Left lung (tissue), 14 donors: ENCODE measurements at places on chromosomes 7 and 10. TPM values are rescaled to one million over a fixed set of nuclear protein-coding genes. Genes with fewer than 3 reads are reported as not detected.
A peak's percentile ranks its signal among the peaks of the same experiment; 100 is the strongest.

GRCh38 chr7:17696422-17696821, 243.9 kb downstream of the SNX13 start:
- DNase-seq = no peak
- H3K27me3 ChIP-seq = no peaks in the 10 kb centered on the region
- no peaks in the 10 kb centered on the region for H3K4me1 ChIP-seq

DNA sequence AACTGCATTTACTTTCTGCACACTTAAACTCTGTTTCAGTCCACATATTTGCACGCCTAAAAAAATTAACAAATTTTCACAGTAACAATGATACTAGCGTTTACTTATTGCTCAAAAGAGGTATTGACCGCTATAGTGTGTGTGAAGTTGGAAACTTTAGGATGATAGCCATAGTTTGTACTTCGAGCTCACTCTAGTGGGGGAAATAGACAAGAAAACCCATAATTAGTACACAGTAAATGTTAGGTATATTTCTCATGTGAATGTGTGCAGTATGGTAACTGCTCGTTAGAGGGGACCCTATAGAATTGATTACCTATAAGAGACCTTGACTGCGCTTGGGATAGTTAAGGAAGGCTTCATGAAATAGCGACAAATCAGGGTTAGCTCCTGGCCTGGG, 238.4 kb downstream of the AUTS2 start:
- no peaks in the 10 kb centered on the region for H3K36me3 ChIP-seq
- no peaks in the 10 kb centered on the region for H3K4me1 ChIP-seq
- H3K27ac ChIP-seq = no peak overlapping the region
- no peak overlapping the region for H3K4me3 ChIP-seq
- H3K27me3 ChIP-seq = no peaks in the 10 kb centered on the region
- no peak for DNase-seq

The CLRN3 gene
- not detected for total RNA-seq

GRCh38 chr7:36278620-36279172, 111.0 kb upstream of the ANLN start:
- peak; percentile 86 for DNase-seq
- no peak overlapping the region for H3K4me3 ChIP-seq
- no peaks in the 10 kb centered on the region for H3K27me3 ChIP-seq
- H3K36me3 ChIP-seq = no peaks in the 10 kb centered on the region

- no peaks in the 10 kb centered on the region for H3K27me3 ChIP-seq
- H3K4me3 ChIP-seq = no peak overlapping the region
- H3K27ac ChIP-seq = no peak overlapping the region
- no peak for DNase-seq
- no peaks in the 10 kb centered on the region for H3K36me3 ChIP-seq
These were observed 416.3 kb downstream of the ADRA2A start for GRCh38 chr10:111493024-111493625.

GRCh38 chr7:128809363-128809762, 17.6 kb downstream of the CCDC136 start:
- H3K27me3 ChIP-seq = no peaks in the 10 kb centered on the region
- DNase-seq = no peak
- H3K27ac ChIP-seq = no peak overlapping the region
- H3K4me3 ChIP-seq = no peak overlapping the region
- H3K4me1 ChIP-seq = no peaks in the 10 kb centered on the region

DNA sequence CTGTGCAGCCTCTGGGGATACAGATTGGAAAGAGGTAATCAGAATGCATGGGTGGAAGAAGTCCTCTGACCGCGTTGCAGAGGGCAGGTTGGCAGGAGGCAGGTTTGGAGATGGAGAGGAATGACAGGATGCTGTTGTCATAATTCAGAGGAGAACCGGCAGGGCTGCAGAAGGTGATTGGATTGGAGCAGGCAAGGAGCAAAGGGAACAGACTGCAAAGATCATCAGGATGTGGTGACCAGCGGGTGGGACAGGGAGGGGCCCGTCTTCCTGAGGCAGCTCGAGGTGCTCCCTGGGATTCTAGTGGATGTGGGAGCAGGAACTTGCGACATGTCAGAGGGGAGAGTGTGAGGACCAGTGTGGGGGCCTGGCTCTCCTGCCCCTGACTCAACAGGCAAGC, 78.5 kb upstream of the PPIF start:
- peaks cover 30% of the 10 kb centered on the region for H3K4me1 ChIP-seq
- H3K4me3 ChIP-seq = no peak overlapping the region
- peaks cover 3% of the 10 kb centered on the region for H3K36me3 ChIP-seq
- H3K27me3 ChIP-seq = no peaks in the 10 kb centered on the region
- DNase-seq = no peak

The NPTX2 gene
- total RNA-seq = 1.3 TPM

DNA sequence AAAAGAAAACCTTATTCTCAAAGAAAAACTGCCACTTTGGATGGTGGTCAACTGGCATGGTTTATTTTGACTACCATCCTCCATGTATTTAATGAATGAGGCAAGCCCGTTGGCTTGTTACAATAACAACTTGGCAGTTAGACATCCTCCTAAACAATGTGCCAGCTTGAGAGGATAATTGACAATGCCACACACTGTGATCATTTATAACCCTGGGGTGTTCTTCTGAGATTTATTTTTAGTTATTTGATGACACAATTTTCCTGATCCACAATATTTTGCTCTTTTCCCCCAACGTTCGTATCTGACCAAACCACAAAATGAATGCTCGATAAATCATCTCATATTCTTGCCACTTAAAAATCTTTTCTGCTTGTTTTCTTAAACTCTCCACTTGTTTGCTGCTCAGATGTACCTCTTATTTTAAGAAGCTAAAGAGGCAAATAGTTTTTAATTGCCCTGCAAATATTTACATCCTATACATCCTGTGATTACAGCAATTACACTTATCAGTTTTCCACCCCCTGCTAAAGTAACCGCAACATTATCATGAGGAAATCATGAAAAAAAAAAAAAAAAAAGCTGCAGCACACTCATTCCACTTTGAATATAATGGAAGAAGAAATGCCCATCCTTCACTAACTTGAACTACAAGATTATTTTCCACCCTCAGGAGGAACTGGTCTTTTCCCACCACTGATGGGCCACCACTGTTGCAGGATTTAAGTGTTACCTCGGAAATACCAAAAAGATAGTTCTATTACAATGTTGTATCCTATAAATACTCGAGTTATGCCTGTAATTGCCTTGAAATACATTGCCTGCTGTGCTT, 119.9 kb downstream of the MBL2 start:
- H3K4me3 ChIP-seq = no peak overlapping the region
- H3K4me1 ChIP-seq = peaks cover 7% of the 10 kb centered on the region
- H3K27me3 ChIP-seq = no peaks in the 10 kb centered on the region
- H3K27ac ChIP-seq = no peak overlapping the region
- H3K36me3 ChIP-seq = no peaks in the 10 kb centered on the region
